ENCODE measurements at places on chromosomes 12 and 14.

GRCh38 chr12:92756898-92757596 is 54.3 kb downstream of the PLEKHG7 start:
- no peak overlapping the region for H3K4me3 ChIP-seq
- no peak overlapping the region for H3K27ac ChIP-seq
- no peaks in the 10 kb centered on the region for H3K27me3 ChIP-seq
- H3K36me3 ChIP-seq = no peaks in the 10 kb centered on the region
- DNase-seq = no peak

DNA sequence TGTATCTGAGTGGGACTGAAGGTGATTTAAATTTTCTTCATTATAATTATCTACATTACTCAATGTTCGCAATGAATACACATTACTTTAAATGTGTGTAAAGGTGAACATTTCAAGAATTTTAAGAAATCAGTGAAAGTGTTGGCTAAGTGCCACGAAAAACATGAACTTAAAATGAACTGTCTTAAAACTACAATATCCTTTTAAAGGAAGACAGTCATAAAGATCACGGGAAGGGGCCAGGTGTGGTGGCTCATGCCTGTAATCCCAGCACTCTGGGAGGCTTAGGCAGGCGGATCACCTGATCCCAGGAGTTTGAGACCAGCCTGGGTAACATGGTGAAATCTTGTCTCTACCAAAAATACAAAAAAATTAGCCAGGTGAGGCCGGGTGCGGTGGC is 11.2 kb downstream of the MOK start:
- H3K4me3 ChIP-seq = no peak overlapping the region
- no peak for DNase-seq
- no peaks in the 10 kb centered on the region for H3K27me3 ChIP-seq
- H3K36me3 ChIP-seq = no peaks in the 10 kb centered on the region

DNA sequence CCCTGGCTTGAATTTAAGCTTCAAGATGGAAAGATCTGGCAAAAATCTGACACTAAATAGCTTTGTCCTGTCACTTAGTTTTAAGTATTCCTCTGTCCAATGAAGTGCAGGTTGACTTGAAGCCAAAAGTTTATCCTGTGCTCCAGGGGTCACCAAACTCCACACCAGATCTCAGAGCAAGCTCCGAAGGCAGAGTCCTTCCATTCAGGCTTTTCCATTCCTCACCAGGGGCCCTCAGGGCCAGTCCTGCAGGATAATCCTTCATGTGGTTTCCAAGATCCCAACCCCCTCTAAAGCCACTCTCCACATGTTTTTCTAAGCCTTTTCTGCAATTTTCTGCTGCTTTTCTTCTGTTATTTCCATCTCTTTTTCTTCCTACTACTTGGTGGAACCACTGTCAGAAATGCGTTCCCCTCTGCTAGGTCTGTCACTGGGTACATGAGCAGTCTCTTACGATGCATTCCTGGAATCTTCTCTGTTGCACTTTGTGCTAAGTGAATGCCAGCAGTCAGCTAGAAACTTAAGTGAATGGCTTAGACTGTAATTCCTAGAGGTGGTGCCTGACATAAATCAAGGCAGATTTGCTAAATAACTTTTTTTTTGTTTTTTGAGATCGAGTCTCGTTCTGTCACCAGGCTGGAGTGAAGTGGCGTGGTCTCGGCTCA is 251.4 kb downstream of the MSRB3 start:
- H3K27me3 ChIP-seq = no peaks in the 10 kb centered on the region
- no peak overlapping the region for H3K27ac ChIP-seq
- H3K4me3 ChIP-seq = no peak overlapping the region
- H3K4me1 ChIP-seq = peaks cover 16% of the 10 kb centered on the region

DNA sequence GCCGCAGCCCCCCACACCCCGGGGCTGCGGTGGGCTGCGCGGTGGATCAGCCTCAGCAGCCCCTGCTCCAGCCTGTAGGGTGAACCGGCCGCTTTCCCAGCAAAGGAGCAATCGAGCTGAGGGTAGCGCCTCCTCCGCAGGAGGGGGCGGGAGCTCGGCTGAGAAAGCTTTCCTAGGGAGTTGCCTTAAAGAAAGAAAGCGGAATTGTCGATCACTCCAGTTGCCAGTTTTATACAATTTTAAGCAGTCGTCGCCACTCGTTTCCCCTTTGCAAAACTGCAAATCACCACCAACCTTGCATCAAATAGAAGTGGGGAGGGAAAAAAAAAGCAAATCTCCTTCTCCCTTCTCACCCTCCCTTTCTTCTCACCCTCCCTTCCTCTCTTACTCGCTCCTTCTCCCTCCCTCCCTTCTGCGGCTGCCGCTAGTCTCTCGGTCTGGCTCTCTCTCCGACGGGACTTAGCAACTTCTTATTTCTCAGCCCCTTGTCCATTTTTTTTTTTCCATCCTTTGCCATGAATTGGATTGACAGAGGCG is at the start of gene PDE3A:
PDE3A (plus strand) TSS at position 424 of the 537 bp plus-strand sequence. CDS start 748 bp downstream, outside the sequence.
- peak within 1 kb of the TSS; percentile 57 for H3K4me3 ChIP-seq
- no peaks in the 10 kb centered on the region for H3K4me1 ChIP-seq
- H3K27me3 ChIP-seq = peaks cover 49% of the 10 kb centered on the region
- H3K27ac ChIP-seq = no peak within 1 kb of the TSS

DNA sequence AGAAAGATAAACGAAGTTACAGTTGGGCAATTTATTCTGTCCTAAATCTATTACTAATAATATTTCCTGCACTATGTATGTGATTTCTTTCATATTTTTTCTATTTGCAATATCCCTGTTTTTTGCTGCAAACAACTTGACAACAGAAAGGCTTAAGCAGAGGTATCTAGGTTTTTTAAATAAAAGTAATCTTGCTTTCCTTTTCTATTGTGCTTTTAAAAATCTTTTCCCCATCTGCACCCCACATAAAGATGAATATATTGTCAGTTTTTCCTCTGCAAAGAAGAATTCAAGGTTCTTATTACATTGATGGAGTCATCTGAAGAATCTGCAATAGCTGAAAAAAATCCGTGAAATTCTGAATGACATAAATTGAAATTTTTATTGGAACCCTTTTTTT is 502 bp upstream of the RALGAPA1 start:
- no peak overlapping the region for H3K27ac ChIP-seq
- H3K4me3 ChIP-seq = peak overlapping the region; percentile 78
- H3K27me3 ChIP-seq = no peaks in the 10 kb centered on the region
- H3K36me3 ChIP-seq = no peaks in the 10 kb centered on the region
- no peak for DNase-seq

- no peaks in the 10 kb centered on the region for H3K27me3 ChIP-seq
- H3K36me3 ChIP-seq = no peaks in the 10 kb centered on the region
- no peak overlapping the region for H3K27ac ChIP-seq
- no peak for DNase-seq
Observed at GRCh38 chr12:87670448-87670847, 358.8 kb downstream of the C12orf50 start.

DNA sequence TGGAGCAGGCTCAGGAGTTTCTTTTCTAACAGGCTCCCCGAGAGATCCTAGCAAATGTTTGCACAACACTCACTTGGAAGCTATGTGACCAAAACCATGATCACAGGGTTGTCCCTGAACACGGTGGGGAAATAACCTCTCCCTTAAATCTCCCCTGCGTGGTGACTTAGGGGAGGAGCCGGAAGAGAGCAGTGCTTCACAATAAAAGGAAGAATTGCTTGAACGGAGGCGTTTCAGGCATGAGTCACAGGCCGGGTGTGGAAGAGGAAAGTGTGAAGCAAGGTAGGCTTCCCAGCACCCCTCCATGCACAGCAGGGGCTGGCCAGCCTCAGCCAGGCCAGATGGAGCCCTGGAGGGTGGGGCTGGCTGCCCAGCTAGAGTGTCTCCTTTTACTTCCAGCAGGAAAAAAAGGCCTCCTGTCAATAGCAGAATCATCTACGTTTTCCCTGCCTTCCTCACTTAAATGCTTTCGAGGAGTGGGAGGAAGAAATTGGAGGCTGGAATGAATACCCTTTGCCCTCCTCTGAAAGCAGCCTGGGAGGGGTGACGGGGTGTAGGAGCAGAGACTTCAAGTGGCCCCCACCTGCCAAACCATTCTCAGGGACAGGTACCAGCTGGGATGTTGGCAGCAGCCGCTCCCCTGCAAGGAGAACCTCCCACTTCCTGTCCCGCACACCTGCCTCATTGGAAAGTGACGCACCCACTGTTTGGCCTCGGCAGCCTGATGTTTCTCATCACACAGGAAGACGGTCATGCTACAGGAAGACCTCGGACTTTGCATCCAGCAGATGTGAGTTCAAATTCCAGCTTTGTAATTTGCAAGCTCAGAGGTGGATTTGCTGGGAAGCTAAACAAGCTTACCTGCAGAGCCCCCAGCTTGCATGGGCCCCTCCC is 30.1 kb upstream of the PPP2R5C start:
- no peak overlapping the region for H3K4me3 ChIP-seq
- no peak overlapping the region for H3K27ac ChIP-seq
- no peaks in the 10 kb centered on the region for H3K27me3 ChIP-seq
- peaks cover 7% of the 10 kb centered on the region for H3K4me1 ChIP-seq
- no peak for DNase-seq

DNA sequence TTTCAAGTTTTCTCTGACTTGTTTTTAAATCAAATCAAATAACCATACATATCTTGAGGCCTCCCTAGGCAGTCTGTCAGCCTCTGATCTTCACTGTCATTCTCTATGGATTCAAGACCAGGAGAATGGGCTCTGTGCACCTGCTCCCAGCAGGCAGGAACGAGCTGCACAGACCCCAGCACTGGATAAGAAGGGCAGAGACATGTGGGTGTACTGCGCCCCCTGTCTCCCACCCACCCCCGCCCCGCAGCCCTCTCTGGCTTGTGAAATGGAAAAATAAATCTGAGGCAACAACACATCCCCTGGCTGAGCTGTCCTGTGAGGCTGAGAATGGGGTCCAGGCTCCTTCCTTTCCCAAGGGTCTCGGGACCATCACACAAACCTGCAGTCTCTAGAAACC is 26.3 kb downstream of the CLMN start:
- H3K4me3 ChIP-seq = no peak overlapping the region
- no peak overlapping the region for H3K27ac ChIP-seq
- H3K36me3 ChIP-seq = no peaks in the 10 kb centered on the region
- H3K27me3 ChIP-seq = no peaks in the 10 kb centered on the region
- peaks cover 8% of the 10 kb centered on the region for H3K4me1 ChIP-seq
- no peak for DNase-seq

DNA sequence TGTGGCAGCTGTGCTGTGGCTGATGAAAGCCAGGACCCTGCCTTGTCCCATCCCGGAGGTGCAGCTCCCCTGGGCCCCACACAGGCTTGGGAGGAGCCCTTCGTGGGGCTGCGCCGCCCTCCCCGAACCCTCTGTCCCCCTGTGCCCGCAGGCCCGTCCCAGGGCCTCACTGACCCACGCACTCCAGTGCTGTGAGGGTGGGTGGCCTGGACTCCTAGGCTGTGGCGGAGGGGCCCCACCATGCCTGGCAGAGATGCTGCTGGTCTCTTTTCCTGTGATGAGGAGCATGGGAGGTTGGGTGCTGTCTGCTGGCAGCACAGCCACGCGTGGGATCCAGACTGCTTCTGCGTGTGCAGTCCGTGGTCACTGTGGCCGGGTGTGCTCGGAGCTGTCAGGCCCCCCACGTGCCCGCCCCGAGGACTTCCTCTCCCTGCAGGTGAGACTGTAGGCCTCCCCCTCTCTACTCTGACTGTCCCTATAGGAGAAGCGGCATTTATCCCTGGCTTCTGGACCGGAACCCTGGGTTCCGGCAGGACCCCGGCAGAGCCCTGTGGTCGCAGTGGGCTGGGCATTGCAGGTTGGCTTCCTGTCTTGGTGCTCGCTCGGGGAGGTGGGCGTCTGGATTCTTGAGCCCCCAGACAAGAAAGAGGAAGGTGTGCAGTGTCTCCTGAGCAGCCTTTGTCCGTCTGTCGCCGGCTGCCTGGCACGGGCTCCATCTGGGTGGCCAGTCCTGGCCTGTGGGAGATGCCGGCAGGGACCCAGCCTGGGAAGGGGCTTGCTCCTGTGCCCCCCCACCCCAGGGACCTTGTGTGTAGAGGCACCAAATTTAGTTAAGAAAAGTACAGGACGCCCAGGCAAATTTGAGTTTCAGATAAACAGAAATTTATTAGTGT is 2.3 kb downstream of the MTA1 start:
- peak overlapping the region; percentile 85 for H3K4me3 ChIP-seq
- H3K27ac ChIP-seq = no peak overlapping the region
- H3K27me3 ChIP-seq = no peaks in the 10 kb centered on the region
- H3K4me1 ChIP-seq = peaks cover 17% of the 10 kb centered on the region
- no peaks in the 10 kb centered on the region for H3K36me3 ChIP-seq

DNA sequence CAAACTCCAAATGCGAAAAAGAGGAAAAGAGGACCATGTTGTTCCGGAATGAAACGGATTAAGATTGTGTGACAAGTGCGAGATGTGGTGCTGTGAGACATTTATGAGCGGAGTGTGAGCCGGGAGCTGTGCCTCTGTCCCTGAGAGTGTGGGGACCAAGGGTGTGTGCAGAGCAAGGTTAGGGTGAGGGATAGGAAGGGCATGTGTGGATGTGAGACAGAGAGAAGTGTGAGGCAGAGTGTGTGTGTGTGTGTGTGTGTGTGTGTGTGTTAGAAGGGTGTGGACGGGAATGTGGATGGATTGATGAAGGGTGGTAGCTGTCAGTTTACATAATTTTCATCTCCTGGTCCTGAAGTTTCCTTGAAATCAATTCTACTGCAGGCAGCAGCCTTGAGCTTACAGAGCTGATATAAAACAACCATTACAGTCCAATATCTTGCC is 4.3 kb upstream of the OTX2 start:
- no peaks in the 10 kb centered on the region for H3K36me3 ChIP-seq
- DNase-seq = peak; percentile 61
- peak overlapping the region; percentile 98 for H3K4me3 ChIP-seq
- H3K4me1 ChIP-seq = peaks cover 70% of the 10 kb centered on the region

DNA sequence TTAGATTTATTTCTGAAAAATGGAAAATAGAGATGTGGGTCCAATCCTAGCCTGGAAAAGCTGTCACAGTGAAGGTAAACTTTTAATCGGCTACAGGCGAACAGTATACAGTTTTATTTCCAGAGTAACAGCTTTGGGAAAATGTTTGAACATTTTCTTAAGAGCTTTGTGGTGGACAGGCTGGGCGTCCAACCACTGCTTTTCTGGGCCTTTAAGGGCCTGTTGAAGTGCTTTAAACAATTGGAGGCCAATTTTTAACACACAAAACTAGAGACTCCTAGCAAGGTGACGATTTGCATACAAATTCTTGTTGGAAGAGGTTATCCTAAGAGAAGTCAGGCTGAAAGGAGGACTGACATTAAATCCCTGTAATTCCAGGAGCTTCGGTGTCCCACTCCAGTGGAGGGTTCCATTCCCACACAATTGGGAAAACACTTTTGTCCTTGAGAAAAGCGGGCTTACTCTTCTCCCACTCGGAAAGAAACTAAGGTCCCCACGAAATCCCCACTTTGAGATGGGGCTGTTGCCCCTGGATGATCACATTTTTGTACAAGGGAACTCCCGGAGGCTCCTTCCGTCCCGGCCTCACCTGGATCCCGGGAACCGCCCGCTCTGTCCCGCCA is 26.9 kb downstream of the BCL11B start:
- DNase-seq = no peak
- peak overlapping the region; percentile 52 for H3K4me3 ChIP-seq
- H3K27ac ChIP-seq = no peak overlapping the region
- peaks cover 5% of the 10 kb centered on the region for H3K4me1 ChIP-seq

- no peak for DNase-seq
- no peak overlapping the region for H3K4me3 ChIP-seq
- no peak overlapping the region for H3K27ac ChIP-seq
- no peaks in the 10 kb centered on the region for H3K4me1 ChIP-seq
Observed at GRCh38 chr12:54075409-54075808, 21.8 kb downstream of the HOXC4 start.

Data from neural progenitor cell (in vitro differentiated cells).